Activated CD8-positive, alpha-beta T cell treated with anti-CD3 and anti-CD28 coated beads for 36 hours (primary cell): ENCODE measurements at places on chromosomes 13 and 19. TPM values are rescaled to one million over a fixed set of nuclear protein-coding genes. Genes with fewer than 3 reads are reported as not detected.

The HPN gene
- total RNA-seq: 0.11 TPM

The SHC2 gene
- total RNA-seq: 0.45 TPM

DNA sequence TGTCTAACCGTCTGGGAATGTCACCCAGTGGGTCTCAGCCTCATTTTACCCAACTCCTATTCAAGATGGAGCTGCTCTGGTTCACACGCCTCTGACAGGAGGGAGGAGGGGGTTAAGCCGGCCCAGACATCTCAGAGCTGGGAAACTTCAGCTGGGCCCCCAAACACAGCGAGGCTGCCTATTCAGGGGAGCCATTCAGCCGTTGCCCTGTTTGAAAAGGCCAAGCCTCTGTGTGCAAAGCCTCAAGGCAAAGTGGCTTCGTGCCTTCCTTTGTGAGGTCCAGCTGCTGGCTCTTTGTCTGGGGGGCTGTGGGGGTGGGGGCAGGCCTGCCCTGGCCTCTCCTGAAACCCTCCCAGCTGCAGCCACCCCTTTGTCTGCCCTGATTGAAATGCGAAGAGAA is 147.4 kb downstream of the PTPRS start:
- peaks cover 6% of the 10 kb centered on the region for H3K27me3 ChIP-seq
- no peaks in the 10 kb centered on the region for H3K4me1 ChIP-seq
- H3K27ac ChIP-seq: no peak overlapping the region

- peaks cover 34% of the 10 kb centered on the region for H3K4me1 ChIP-seq
- peak overlapping the region; percentile 92 for H3K27ac ChIP-seq
- peaks cover 17% of the 10 kb centered on the region for H3K36me3 ChIP-seq
These were observed 2.4 kb downstream of the FOSB start for GRCh38 chr19:45469945-45470761.

- H3K27ac ChIP-seq: no peak overlapping the region
- H3K4me3 ChIP-seq: no peak overlapping the region
- no peaks in the 10 kb centered on the region for H3K4me1 ChIP-seq
- no peaks in the 10 kb centered on the region for H3K36me3 ChIP-seq
- H3K27me3 ChIP-seq: no peaks in the 10 kb centered on the region
These were observed 166.1 kb upstream of the MYO16 start for GRCh38 chr13:108463340-108463739.

DNA sequence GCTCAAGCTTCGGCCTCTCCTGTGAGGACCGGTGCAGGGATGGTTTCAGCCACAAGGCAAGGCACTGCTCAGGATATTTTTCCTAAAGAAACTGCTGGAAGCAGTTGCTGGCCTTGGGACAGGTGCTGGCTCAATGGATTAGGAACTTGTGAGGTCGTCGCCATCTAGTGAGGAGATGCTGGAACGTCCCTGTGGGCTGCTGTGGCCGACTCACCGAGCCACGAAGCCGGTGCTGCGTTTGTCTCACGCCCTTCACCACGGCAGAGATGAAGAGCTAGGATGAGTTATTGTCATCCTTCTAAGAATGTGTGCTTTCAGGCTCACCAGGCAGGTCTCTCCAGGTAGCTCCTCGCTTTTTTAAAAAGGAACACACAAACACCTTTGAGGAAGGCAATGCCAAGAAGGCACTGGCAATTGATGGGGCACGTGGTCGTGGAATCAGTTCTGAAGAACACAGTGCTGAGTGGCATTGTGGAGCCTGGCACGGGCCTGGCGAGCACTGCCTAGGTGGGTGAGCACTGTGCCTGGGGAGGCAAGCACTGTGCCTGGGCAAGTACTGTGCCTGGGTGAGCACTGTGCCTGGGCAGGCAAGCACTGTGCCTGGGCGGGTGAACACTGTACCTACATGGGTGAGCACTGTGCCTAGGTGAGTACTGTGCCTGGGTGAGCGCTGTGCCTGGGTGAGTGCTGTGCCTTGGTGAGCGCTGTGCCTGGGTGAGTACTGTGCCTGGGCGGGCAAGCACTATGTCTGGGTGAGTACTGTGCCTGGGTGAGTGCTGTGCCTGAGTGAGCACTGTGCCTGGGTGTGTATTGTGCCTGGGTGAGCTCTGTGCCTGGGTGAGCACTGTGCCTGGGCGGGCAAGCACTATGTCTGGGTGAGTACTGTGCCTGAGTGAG is 140.4 kb downstream of the TEX29 start:
- H3K27ac ChIP-seq: no peak overlapping the region
- no peaks in the 10 kb centered on the region for H3K36me3 ChIP-seq
- peak; percentile 21 for DNase-seq
- H3K27me3 ChIP-seq: peaks cover 3% of the 10 kb centered on the region
